Activated CD4-positive, alpha-beta T cell treated with anti-CD3 and anti-CD28 coated beads, Interleukin-2, amount 50 U/mL, for 24 hours (primary cell): ENCODE measurements at places on chromosomes 11 and 22.

DNA sequence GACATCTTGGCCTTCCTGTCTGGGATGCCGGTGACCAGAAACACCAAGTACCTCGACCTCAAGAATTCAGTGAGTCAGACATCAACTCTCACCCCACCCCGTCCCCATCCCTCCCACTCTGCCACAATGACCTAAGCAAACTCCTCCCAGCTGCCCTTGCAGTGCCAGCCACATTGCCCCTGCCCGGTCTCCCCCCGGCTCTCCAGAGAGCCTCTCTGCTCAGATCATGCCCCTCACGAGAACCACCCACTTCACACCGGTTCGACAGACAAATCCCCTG, 23.6 kb upstream of the MYRF start:
- no peak for DNase-seq

GRCh38 chr11:76660533-76661305, 9.8 kb downstream of the LRRC32 start:
- no peak for DNase-seq

GRCh38 chr11:113296447-113297205, 17.8 kb upstream of the TTC12 start:
- DNase-seq: no peak

DNA sequence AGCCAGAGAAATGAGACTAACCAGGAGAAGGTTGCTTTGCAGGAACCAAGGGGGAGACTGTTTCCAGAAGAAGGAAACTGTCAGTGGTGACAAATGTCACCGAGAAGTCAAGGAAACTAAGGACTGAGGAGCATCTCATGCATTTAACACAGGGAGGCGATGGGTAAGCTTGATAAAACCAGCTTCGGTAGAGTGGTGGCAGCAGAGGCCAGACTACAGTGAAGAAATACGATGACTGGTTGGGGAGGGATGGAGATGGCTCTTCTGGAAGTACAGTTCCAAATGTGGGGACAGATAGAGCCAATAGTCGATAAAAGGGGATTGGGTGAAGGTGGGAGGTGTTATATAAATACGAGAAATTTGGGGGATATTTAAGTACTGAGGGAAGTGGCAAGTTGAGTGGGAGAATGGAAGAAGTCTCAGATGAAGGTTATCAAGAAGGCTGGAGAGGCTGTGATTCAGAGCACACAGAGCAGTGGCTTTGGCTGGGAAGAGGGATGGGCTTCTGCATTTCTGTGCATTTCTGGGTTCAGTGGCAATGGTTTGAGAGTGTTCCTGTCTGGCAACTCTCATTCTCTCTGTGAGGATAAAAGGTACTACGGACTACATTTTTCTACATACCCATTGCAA, 29.2 kb downstream of the SC5D start:
- no peak for DNase-seq

GRCh38 chr11:60378354-60378753, at the start of gene MS4A7:
TSS of gene MS4A7 (plus strand) at chr11:60378532. CDS start at chr11:60383142, 4,610 bp downstream.
- DNase-seq: no peak

- DNase-seq: no peak
Observed at GRCh38 chr11:44916331-44916730, 34.4 kb downstream of the TP53I11 start.

DNA sequence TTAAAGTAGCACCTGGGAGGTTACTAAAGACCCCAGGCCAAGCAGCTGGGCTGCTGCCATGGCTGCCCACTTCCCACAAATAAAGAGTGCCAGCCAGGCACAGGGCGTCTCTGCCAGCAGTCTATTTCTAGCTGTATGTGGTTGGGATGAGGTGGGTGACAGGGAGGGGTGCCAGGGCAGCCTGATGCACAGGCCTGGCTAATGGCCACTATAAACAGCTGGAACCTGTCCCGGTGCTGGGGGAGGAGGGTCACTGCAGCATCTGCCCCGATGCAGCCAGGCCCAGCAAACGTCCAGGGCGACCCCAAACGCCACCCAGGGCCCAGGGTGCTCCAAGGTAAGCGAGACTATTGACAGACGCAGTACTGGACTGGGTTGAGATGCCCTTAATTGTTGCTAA, 37.4 kb downstream of the SCUBE1 start:
- no peak for DNase-seq

DNA sequence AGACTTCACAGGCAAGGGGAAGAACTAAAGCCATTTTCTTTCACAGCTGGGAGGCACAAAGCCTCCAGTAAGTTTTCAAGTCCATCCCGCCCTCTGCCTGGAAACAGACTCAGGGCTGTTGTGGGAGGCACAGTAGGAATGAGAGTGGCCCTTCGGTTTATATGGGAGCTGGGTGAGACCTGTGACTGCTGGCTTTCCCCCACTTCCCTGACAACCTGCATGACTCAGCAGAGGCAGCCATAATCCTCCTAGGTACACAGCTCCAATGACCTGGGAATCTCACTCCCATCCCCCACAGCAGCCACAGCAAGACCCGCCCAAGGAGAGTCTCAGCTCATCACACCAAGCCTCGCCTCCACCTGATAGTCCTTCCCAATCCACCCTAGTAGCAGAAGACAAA, 12.1 kb upstream of the TMEM45B start:
- no peak for DNase-seq

- DNase-seq: no peak
Observed at GRCh38 chr22:30867746-30868662, 100.6 kb downstream of the MORC2 start.

DNA sequence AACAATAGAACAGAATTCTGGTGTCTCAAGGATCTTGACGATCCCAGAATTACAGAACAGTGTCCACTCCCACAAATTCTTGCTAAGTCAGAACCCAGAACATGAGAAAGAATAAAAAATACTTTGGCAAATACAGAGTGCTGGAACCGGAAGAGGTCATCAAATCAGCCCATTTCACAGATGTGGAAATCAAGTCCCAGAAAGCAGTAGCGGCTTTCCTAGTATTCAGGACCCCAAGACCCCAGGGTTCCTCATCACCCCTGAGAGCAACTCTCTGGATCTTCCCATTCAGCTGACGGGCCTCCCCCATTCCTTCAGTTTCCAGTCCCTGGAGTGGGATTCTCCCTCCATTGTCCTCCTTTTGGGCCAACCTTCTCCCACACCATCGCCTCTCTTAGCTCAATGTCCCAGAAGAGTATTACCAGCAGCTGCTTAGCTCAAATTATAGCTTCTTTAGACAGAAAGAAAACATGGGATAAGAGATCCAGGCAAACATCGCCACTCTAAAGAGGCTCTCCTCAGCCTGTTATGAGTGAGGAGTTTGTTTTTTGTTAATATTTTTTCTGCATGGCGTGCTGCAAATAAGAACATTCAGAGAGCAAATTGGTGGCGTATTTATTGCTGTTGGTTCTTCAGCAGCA, 268.3 kb downstream of the MN1 start:
- DNase-seq: no peak

- DNase-seq: no peak
Observed at GRCh38 chr11:130023204-130023603, 20.6 kb upstream of the PRDM10 start.

DNA sequence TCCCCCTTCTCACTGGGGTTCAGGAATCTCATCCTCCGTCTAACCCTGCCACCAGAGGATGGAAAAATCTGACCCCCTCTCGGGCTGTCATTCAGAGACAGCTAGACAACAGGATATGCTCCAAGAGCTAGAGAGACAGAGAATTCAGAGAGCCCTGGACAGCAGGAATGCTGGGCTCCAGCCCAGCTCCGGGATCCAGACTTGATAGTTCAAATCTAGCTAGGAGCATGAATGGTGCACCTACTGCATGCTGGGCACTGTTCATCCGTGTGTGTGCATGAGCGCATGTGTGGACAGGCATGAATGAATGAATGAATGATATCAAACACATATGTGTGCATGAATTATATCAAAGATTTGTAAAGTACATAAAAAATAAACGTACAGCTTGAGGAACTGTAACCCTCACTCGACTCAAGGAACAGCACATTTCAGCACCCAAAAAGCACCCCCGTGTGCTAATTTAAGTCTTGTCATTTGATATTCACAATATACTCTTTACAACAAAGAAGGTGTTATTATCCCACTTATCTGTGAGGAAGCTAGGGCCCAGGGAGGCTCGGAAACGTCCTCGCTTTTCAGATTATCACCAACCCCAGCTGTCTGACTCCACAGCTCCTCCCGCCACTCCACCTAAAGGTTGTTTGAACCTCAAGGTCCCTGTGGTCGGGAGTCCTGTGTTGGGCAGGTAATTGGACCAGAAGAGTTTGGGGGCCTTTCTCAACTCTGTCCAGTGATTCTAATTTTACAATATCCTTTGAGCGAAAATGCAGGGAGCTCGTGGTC, 640 bp upstream of the VSIG10L2 start:
- DNase-seq: no peak

DNA sequence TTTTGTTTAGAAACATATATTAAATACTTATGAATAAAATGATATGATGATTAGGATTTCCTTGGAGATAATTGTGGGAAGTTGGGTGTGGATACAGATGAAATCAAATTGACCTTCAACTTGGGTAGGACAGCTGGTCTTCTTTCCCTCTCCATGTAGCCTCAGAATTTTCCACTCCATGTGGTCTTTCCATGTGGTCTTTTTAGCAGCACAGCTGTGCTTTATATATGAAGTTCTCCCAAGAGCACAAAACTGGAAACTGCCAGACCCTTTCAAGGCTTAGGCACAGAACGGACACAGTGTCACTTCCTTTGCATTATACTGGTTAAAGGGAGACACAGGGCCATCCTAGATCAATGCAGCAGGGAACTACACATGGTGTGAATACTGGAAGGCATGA, 28.6 kb downstream of the FAM76B start:
- DNase-seq: no peak

DNA sequence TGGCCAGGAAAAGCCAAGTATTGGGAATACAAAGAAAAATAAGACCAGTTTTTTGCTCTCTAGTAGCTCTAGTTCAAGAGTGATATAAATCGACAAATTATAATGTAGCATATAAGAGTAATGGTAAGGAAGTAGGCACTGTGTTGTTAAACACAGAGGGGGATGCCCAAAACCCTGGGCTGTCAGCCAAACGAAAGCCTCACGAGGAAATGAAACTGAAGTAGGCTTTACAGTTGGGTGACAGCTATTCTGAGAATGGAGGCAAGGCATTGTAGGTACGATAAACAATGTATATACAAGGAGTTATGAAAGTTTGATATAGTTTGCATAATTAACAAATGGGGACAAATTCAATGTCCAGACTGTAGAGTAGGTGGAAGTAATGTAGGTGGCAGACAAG, 176.4 kb downstream of the FAM181B start:
- no peak for DNase-seq

- no peak for DNase-seq
Observed at GRCh38 chr11:59273373-59273841, 60.7 kb upstream of the MPEG1 start.

GRCh38 chr11:83502041-83502440, 215.9 kb upstream of the CCDC90B start:
- DNase-seq: no peak

DNA sequence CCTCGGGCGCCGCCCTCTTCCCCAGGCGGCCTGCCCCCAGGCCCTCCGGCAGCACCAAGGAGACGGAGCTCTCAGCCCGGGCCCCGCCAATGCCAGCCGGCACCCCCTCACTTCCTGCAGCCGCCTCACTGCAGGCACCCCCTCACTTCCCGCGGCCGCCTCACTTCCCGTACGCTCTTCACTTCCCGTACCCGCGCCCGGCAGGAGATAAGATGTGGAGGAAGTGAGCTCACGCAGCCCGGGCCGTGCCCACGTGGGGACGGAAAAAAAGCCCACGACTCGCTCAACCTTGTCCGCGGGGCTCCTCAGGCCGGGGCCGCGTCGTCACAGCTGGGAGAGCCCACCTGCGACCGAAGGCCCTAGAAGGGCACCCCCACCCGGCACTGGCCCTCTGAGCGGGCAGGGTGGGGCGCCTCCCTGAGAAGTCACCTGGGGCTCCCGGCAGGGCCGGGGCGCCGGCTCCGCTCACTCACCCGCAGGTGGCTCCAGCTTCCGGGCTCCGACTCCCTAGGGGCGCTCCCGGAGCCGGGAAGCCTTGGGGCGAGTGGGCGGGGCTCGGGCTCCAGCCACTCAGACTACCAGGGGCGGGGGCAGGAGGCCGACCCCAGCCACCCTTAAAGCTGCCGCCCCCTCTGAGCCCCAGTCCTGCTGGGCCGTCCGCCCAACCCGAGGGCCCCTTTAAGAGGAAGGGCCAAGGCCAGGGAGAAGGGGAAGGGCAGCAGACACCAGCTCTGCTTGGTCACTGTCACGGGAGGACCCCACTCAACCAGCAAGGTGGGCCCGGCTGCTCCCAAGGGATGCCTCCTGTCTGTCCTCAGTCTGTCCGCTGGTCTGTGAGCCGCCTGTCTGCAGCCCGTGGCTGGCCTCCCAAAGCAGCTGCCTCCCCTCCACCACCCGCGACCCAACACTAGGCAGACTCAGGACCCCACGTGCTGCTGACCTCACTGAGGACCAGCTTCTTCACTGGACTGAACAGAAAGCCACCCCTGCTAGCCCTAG, 31.4 kb downstream of the PISD start:
- DNase-seq: peak; percentile 79

DNA sequence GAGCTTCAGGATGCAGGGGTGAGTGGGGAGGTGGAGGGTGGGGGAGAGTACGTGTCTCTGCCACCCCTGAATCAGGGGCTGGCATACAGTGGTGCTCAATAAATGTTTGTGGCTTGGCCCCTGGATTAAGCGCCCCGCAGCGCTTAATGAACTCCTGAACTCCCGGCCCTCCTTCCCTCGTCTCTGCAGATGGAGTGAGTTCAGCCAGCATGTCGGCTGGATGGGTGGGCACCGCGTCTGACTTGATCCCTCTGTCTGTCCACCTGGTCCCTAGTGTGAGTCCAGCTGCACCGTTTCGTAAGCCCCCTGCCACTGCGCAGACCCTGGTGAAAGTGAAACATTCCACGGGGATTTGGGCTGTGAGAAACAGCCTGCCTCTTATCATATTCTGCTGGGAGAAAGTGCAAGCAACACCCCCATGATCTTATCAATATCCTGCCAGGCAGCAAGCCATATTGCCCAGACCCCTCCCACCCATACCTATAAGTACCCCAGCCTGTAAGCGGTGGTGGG, 12.0 kb upstream of the MRGPRD start:
- no peak for DNase-seq

- DNase-seq: no peak
Observed at GRCh38 chr11:97354026-97354425, 964.2 kb downstream of the JRKL start.

GRCh38 chr11:15213471-15214231, 98.9 kb downstream of the INSC start:
- DNase-seq: no peak

DNA sequence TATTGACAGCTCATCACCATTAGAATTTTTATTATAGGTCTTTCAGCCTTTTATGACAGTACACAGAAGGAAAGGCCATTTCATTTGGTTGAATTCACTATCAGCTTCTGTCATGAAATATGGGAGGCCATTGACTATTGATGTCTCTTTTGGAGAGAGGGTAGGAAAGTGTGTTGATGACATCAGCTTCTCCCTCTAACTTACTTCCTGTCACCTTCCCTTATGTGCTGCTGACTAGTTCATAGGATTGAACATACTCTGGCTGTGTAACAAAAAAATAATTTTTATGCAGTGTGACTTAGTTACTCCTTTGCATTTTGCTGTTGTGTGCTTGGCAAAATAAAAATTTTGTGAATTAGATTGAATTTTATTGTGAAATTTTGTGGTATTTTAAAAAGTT, 769.2 kb downstream of the METTL15 start:
- no peak for DNase-seq

GRCh38 chr11:119029069-119029339, 1.7 kb downstream of the SLC37A4 start:
- DNase-seq: no peak

- no peak for DNase-seq
Observed at GRCh38 chr11:108606495-108607160, 13.1 kb upstream of the EXPH5 start.

- DNase-seq: no peak
Observed at GRCh38 chr11:75743711-75744563, 24.6 kb upstream of the DGAT2 start.
